ENCODE measurements at places on chromosomes 5 and 9.
A peak's percentile ranks its signal among the peaks of the same experiment; 100 is the strongest.

- no peak for DNase-seq
Measured at GRCh38 chr9:105262497-105262896, 18.0 kb downstream of the SLC44A1 start.

DNA sequence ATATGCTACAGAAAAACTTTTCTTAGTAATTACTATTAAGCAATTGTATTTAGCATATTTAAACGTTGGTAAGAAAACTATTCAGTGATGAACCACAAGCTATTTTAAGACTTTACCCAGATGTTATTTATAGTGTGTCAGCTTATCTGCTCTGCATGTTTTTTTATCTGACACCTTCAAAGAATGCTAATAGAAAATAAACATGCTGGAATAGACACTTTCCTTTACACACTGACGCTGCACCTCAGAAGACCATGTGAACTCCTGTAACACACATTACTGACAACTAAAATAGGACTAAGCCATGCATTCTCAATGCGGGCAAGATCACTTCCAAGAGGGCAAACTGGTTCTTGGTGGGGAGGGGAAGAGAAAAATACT is 38.3 kb downstream of the FNIP1 start:
- no peak for DNase-seq

GRCh38 chr5:177548495-177548894 is 5.9 kb downstream of the FAM193B start:
- no peak for DNase-seq

DNA sequence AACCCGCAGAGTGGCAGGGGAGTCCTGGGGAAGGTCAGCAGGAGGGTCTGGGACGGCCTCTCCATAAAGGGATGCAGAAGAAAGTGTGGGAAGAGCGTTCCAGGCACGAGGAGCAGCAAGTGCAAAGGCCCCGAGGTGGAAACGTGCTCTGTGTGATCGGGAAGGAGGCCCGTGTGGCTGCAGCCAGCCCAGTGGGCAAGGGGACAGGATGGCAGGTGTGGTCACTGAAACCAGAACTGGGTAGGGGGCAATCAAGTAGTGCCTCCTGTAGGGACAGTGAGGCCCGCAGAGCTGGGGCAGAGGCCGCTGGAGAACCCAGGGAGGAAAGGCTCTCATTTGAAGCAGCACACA is 16.3 kb upstream of the LAMC3 start:
- DNase-seq = no peak

DNA sequence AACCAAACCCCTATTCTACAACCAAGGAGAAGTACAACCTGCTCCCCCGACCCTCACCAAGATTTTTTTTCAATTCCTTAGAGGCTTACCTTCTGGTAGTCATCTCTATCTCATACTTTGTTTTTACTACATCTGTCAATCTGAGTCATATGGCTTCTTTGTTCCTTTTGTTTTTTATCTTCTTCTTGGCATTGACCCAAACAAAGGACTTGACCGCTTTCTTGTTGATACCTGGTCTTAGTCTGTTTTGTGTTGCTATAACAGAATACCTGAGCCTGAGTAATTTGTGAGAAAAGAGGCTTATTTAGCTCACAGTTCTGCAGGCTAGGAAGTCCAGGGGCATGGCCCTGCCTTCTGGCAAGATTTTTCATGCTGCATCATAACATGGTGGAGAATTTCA is 352.7 kb downstream of the MLLT3 start:
- DNase-seq = no peak

GRCh38 chr5:82628364-82628910 is 350.3 kb upstream of the RPS23 start:
- DNase-seq = no peak

- DNase-seq = no peak
Measured at GRCh38 chr5:96427824-96428223, 5.2 kb downstream of the PCSK1 start.

DNA sequence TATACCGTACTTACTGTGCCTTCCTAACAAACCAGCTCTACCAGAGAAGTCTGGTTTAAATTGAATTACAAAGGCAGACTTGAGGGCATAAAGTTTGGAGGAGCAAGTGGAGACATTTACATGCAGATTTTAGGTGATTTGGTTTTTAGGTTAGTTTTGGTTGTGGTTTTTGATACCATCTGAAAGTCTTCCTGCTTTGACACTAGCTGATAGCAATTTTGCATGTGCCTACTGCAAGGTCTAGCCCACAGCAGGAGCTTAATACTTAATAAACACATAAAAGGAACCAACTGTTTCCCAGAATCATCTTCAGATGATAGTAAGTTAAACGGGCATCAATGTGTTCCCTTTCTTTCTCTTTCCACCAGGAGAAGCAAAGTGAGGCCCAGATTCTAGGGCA is 3.4 kb upstream of the ESM1 start:
- DNase-seq = no peak

- no peak for DNase-seq
Measured at GRCh38 chr9:132516911-132517310, 65.5 kb upstream of the BARHL1 start.

DNA sequence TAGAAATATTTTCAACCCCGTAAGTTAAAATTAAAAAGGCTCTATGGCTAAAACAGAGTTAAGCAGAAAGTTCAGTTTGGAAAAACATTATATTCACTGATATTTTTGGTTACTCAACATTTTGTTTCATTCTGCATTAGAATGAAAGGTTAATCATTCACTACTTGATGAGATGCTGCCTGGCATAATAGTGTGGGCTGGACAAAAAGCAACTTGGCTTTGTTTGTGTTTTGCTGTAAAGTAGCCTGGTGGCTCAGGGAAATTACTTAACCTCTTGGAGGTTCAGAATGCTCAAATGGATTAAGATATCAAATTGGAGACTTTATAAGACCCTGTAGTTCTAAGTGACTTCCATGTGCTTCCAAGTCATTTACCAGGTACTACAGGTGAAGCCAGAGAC is 367.4 kb upstream of the TRPC7 start:
- DNase-seq = no peak

- DNase-seq = peak; percentile 61
Measured at GRCh38 chr9:132800038-132800648, 77.9 kb downstream of the AK8 start.

DNA sequence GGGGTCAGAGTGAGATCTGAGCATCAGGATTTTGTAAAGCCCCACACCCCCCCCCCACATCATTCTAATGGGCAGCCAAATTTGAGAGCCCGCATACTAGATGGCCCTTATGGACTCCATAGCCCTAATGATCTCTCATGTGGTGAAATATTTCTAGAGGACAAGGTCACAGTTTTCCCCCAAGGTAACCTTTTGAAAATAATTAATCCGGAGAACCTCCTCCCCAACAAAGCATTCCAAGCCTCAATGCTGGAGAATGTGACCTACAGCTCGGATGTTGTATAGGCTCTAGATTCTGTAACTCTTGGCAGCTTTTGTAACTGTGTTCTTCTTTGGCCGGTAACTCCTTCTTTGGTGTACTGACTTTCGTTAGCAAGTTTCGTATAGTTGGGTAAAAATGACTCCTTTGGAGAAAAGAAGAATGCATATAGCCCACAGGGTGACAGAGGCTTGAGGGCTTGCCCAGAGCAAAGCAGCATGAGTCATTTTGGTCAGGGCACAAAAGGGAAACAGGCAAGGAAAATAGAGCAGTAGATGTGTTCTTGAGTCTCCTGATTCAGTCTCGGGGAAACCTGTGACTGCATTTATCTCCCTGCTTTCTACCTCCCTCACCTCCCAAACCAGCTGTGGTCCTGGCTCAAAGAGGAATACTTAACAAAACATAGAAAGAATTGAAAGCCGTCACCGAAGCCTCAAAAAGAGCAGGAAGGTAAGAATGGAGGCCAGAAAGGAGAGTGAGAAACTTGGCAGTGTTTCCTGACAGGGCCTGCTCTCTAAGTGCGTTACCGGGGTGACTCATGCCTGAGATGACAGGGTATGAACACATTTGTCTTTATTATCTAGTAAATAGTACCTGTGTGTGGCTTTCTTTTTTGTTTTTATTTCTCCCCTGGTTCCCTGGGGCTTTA is 6.6 kb upstream of the XPA start:
- no peak for DNase-seq

DNA sequence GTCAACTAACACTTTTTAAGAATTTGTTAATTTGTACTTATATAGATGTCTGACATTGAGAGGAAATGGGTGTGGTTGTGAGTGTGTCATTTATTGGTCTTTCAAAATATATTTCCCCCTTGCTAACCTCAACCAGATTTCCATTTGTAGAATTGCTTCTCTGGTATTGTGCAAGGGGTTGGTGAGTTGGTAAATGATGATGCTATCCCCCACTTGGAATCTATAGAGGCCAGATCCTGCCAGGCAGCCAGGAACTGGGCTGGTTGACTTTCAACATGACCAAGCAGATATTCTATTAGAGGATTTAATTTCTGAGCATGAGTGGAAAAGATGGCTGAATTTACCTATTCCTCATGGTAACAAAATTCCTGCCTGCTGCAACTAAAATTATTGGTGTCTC is 306.6 kb upstream of the KIF2A start:
- no peak for DNase-seq

DNA sequence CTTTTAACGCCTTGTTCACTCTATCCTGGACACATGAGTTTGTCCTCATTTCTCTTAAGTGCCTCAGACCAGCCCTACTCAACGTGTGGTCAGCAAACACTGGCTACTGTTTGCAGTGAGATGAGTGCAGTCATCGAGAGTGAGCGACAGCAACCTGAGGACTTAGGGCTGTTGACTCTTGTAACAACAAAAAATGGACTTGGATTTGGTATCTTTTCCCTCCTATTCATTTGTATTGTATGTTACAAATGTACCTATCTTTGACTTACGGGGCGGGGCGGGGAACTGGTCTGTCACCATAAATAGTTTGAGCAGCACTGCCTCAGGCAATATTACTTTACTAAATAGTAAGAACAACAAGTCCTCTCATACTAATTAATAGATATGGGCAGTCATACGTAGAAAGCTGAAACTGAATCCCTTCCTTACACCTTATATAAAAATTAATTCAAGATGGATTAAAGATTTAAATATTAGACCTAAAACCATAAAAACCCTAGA is 84.1 kb downstream of the TLE1 start:
- DNase-seq = no peak

DNA sequence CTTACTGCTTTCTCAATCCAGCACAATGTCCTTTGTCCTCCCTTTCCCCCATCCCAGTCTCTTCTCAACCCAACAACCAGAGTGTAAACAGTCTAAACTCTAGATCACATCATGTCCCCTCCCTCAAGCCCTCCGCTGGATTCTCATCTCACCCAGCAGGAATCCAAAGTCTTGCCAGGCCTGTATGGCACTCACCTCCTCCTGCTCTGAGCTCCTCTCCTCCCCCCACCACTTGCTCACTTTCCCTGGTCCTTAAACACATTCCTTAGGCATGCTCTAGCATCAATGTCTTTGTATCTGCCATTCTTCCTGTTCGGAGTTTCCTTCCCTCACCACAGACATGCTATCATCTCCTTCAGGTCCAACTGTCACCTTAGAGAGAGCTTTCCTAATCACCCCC is 78.8 kb downstream of the NIPSNAP3B start:
- no peak for DNase-seq

DNA sequence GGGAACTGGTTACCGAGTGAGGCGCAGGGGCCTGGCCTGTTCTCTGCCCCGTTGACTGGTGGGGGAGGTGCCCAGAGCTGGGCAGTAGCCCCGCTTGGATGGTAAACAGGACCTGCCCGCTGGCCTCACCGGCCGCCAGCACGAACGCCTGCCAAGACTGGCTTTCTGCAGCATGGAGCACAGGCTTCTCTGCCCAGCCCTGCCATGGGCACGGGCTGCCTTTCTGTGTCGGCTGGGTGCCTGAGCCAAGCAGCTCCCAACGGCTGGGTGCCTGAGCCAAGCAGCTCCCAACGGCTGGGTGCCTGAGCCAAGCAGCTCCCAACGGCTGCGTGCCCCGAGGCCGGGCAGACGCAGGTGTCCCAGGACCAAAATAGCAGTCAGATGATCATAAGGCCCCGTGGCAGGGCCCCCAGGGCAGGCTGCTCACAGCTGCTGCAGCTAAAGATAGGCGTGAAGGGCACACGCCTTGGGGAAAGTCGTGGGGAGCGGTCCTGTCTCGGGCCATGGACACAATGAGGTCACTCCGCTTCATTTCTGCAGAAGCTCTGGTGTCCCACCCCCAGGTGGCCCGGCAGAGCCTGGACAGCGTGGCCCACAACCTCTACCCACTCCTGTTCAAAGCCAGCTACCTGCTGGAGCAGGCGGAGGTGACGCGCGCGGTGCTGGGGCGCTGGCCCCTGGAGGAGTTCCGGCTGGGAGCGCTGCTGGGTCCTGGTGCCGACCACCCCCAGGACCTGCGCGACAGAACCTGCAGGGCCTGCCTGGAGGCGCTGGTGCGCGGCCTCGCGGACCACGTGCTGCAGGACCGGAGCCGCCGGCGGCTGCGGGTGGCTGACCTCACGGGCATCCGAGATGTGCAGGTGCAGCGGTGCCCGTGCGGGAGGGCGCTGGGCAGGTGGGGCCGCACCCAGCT is at the start of gene LRRC14B:
TSS of gene LRRC14B (plus strand) at position 460 of the 913 bp plus-strand sequence. CDS start at position 504, 44 bp downstream.
- DNase-seq = no peak

GRCh38 chr5:138653502-138653901 is 78.3 kb upstream of the HSPA9 start:
- no peak for DNase-seq

DNA sequence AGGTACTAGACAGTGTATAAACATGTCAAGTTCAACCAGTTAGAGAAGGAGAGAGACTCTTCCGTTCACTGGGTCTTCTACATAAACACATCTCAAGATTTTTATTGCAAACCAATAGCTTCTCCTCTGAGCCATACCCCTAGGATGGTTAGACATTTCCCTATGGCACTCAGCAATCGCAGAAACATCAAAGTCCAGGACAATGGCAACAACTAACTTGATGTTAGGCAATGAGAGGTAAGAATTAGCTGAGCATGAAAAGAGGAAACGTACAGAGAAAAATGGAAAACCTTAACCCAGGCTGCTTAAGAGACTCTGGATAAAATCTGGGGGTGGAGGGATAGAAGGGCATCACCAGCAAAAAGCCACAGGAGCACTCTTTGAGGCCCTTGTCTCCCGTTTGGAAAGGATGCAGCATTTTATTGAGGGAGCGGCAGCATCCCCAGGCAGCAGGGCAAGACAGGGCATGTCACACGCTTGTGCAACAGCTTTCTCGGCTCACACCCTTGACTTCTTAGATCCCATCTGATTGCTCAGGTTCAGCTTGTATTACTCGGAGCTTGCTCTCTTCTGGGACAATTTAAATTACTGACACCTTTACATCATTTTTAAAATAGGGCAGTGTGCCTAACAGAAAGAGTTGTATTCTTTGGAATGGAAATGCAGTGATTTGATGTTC is 8.6 kb upstream of the PSAT1 start:
- no peak for DNase-seq

DNA sequence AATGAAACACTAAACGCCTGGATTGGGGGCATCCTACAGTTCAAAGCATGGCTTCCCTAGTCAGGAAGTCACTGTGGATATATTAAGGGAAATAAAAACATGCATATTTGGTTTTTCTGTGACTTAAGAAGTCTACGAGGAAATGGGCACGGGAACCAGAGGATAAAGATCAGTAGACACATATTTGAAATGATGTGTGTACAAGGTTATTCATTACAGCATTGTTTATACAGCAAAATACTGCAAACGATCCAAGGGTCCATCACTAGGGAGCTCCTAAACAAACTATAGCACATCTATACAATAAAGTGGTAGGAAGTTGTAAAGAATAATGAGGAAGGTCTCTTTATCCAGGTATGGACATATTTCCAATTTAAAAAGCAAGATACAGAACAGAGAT is 71.8 kb downstream of the EFNA5 start:
- DNase-seq = no peak

GRCh38 chr9:130635721-130636647 is 28.4 kb upstream of the PRDM12 start:
- DNase-seq = no peak

GRCh38 chr5:149094996-149095395 is 32.1 kb upstream of the SH3TC2 start:
- DNase-seq = no peak

Data from GM12892 (cell line).